ENCODE measurements at places on chromosomes 16 and 17.

DNA sequence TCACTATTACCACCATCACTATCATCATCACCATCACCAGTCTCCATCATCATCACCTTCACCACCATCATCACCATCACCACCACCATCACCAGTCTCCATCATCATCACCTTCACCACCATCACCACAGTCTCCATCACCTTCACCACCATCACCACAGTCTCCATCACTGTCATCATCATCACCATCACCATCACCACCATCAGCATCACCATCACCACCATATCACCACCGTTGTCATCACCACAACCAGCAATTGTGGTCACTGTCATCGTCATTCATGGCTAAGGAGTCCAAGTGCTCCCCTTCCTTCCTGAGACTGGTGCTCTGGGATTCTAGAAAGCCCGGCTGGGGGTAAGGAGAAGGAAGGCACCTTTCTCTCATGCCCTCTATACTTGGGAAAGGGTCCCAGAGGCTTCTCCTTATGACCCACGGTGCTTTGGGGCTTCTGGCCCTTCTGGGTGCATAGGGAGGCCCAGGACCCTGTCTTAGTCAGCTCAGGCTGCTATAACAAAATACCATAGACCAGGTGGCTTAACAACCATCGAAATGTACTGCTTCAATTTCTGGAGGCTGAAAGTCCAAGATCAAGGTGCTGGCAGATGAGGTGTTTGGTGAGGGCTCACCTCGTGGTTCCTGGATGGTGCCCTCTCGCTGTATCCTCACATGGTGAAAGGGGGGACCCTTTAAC, 93.4 kb upstream of the GSE1 start:
- DNase-seq, result no peak

DNA sequence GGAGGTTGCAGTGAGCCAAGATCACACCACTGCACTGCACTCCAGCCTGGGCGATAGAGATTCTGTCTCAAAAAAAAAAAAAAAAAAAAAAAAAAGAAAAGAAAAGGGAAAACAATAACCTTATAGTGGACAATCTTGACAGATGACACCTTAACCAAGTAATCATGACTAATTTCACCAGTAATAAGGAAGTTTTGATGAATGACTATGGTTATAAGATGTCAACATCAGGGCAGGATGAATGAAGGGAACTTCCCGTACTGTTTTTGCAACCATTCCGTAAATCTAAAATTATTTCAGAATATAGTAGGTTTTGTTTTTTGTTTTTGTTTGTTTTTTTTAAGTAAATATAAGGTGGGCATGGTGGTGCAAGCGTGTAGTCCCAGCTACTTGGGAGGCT, 23.0 kb downstream of the GSPT1 start:
- no peak for DNase-seq

GRCh38 chr16:5002699-5003143, 31.0 kb downstream of the NAGPA start:
- DNase-seq, result no peak

DNA sequence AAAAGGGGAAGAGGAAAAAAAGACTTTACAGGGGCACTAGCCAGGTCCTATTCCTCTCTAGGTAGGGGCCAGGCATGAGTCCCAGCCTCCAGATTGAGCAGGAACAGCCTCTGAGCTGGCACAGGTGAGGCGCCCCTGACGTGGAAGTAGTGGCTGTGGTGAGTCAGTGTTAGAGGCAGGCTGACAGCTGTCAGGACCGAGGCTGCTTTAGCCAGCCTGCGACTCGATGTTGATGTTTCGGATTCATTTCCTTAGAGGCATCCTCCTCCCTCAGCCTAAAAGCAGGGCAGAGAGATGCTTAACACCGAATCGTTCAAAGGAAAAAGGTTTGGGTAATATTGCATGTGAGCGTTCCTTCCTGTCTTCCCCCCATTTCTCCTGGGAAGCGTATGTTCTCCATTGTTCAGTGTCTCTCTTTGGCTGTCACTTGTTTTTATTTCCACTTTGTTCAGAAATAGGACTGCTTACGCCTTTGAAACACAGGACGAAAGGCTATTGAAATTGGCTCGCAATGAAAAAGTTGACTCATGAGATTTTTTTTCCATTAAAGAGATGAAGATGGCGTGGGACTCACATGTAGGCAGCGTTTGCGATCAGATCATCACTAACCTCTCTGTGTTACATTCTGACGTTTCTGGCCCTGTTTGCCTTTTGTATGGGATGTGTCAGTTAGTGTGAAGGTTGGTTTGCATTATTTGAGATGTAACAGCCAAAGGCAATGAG, 1.3 kb downstream of the KIAA0513 start:
- no peak for DNase-seq

- DNase-seq, result no peak
These were observed 27.8 kb downstream of the COPRS start for GRCh38 chr17:31830971-31831858.

GRCh38 chr17:66469088-66469442, 166.7 kb downstream of the PRKCA start:
- DNase-seq, result no peak

GRCh38 chr16:66728804-66729203, 22.6 kb downstream of the DYNC1LI2 start:
- no peak for DNase-seq

DNA sequence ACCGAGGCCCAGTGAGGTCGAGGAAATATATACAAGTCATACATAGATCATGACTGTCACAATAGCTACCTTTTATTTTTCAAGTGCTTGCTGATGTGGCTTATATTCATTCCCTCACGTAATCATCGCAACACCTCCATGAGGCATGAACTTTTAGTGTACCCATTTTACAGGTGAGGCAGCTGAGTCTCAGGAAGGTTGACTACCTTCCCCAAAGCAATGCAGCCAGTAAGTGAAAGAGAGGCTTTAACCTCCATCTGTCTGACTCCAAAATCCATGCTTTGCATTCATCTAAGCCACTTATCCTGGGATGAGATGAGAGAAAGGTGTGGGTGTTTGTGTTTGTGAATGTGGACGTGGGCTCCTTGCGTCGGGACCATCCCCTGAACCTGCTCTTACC, 30.8 kb downstream of the CALB2 start:
- no peak for DNase-seq

DNA sequence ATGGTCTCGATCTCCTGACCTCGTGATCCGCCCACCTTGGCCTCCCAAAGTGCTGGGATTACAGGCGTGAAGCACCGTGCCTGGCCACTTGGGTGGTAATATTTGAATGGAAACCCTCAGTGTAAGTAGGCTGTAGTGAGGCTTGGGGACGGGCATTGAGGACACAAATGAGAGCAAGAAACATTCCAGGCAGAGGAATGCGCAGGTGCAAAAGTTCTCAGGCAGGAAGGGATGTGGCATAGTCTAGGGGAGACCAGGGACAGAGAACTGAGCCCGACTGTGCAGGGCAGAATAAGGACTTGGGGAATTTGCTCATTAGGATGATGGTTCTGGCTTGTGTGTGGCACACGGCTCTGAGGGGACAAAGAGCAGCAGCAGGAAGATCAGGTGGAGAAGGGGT, 54.8 kb downstream of the GRB2 start:
- no peak for DNase-seq

DNA sequence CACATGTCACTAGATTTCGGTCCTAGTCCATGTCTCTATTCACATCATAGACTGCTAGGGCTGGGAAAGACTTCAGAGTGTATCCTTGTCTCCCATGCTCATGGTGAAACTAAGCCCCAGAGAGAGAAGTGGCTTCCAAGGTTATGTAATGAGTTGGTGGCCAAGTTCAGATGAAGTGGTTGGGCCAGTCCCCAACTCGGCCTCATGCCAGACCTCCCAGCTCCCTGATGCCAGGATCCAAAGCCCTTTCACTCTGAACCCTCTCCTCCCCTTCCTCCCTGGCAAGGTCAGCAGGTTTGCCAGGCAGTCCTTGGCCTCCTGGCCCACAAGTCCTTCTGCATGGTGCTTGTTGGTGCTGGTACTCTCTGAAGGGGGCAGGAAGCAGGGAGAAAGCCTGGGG, 189.7 kb downstream of the AXIN2 start:
- no peak for DNase-seq

- DNase-seq, result no peak
These were observed 1.6 kb upstream of the CA10 start for GRCh38 chr17:52160136-52160567.

DNA sequence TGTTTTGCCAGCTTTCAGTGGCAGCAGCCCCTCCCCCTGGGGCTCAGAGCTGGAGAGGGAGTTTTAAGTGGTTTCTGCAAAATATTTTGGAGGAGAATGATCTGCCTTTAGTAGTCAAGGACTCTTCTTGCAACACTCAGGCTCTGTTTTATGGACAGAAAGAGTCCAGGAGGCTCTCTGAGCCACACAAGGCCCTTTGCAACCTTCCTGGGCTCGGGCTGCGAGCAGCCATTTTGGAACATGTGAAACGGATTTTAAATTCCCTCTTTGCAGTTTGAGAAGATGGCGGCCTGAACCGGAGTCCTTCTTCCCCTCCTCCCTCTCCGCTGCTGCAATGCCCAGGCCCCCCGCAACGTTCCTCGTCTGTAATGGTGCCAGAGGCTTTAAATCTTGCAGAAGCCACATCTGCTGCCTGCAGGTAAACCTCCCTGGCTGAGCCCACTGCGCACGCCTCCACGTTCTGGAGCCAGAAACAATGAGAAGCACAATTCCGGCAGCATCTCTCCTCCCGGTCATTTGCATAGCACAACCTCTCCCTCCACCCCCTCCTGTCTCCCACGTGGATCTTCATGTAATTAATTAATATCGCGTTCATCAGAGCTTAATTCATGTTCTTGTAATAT, 386.1 kb downstream of the SEC14L1 start:
- no peak for DNase-seq

DNA sequence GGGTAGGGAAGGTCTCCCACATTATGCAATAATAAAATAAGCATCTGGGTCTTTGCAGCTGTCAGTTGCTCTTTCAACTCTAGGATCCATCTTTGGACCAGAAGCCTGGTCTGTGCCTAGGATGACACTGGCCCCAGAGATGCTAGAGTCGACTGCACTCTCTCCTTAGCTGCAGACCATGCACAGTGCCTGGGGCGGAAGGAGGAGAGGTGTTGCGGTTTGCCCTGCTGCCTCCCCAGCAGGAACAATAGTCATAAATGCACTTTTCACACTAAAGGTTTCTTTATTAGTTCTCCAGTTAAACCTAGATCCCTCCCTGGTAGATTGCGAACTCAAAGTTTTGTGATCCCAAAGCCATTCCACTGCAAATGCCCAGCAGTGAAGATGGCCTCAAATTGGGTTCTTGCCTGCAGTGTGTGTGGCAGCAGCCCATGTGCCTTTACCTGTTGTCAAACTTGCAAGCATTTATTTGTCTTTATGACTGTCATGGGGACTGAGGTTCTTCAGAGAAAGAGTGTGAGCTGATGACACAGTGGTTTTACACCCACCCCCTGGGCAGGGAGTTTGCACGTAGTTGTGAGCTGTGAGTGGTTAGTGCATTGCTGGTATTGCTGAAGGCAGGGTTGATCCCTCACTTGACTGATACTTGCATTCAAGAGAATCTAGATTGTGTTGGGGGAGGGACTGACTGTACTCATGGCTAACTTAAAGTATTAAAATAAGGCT, 10.3 kb downstream of the ATXN1L start:
- DNase-seq, result no peak

GRCh38 chr17:7867881-7868329, 10.1 kb downstream of the CYB5D1 start:
- no peak for DNase-seq

Measured in NCI-H1417 (cell line).